ENCODE measurements at places on chromosomes 12 and 14.

DNA sequence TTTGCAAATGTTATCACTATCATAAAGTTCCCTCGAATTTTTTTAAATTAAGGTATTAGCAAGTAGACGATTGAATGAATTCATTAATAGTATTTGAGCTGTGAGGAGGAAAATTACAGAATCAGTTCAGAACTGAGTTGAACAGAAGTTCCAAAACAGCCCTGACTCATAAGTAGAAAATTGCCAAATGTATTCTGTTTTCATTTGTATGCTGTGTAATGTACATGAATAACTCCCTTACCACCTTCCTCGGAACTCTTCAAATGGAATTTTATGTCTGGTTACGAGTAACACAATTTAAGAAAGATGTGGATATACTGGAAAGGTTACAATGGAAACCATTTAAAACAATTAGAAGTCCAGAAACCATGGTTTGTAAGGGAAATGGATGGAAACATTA, 283.3 kb upstream of the FAR2 start:
- no peak for DNase-seq

- no peak for DNase-seq
Observed at GRCh38 chr12:51714666-51715065, 123.6 kb downstream of the SCN8A start.

GRCh38 chr12:131921866-131922769, 7.0 kb upstream of the PUS1 start:
- DNase-seq, result peak; percentile 15

DNA sequence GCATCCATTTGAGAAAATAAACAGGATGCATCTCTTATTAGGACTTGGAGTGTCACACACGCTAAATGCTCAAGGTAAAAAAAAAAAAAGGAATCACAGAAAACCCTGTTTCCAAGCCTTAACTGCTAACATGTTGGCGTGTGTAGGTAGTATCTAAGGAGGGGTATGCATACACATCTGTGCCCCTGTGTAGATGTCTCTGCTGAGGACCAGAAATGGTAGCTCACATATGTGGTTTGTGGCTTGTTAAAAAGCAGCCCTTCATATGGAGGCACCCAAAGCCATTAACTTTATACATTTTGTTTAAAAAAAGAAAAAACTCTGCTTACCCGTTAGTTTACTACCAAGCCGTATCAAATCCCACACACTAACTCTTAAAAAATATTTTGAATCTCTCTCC, 314.1 kb downstream of the SNAPC1 start:
- no peak for DNase-seq

- no peak for DNase-seq
Observed at GRCh38 chr12:68207276-68207675, 18.3 kb downstream of the IL26 start.

- no peak for DNase-seq
Observed at GRCh38 chr12:108821407-108822397, 35.7 kb downstream of the SSH1 start.

DNA sequence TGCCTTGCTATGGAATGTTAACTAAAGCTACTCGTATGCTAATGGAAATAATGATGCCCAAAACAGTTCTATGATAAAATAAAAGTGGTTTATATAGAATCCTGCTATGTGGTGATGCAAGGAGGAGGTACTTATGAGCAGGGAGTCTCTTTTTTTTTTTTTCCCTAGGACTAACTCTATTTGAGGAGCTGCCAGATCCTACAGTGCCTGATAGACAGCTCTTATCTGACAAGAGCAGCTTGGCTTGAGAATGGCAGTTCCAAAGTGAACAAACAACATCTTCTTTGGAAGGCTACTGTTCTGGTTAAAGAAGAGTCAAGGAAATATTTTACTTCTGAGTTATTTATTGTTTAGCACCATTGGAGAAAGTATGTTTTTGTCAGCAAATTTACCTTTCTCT, 10.2 kb upstream of the ACSM4 start:
- no peak for DNase-seq

DNA sequence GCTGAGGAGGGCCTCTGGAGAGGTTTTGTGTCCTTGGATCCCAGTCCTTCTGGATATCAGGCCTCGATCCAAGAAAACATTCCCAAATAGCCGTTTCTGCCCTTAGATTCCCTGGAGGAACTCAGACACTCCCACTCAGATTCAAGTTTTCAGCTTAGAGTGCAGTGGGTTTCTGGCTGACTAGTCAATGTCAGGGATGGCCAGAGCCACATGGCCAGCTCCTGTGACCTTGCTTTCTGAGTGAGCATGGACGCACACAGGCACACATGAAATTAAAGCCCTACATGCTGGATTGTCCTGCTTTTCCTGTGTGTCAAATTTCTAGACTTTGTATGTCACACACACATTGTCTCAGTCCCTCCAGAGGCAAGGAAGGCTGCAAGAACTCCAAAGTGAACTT, 86.2 kb downstream of the TNFAIP2 start:
- DNase-seq, result no peak

GRCh38 chr14:90287791-90288190, 31.4 kb downstream of the PSMC1 start:
- no peak for DNase-seq

GRCh38 chr14:41137741-41138140, 468.9 kb upstream of the LRFN5 start:
- DNase-seq, result no peak

DNA sequence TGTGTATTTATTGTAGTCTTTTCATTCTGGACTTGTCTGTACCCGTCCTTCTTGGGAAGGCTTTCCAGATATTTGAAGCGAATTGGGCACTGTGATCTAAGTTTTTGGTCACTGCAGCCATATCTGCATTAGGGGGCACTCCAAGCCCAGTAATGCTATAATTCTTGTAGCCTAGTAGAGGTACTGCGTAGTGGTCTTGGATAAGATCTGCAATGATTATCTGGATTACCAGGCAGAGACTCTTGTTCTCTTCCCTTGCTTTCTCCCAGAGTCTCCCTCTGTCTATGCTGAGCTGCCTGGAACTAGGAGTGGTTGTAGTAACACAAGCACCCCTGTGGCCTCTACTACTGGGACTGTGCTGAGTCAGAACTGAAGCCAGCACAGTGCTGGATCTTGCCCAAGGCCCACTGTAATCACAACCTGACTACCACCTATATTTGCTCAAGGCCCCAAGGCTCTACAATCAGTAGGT, 30.0 kb downstream of the SLC38A2 start:
- DNase-seq, result no peak

DNA sequence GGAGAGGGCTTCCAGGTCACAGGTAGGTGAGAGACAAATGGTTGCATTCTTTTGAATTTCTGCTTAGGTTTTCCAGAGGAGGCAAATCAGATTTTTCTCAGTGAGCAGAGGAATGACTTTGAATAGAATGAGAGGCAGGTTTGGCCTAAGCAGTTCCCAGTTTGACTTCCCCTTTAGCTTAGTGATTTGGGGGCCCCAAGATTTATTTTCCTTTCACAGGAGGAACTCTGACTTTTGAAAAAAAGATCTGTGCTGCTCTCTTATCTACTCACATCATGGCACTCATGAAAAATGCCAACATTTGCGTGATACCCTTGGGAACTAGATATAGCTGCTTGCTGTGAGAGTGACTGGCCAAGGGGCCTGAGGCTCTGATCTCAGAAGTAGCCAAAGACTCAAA, 58.0 kb upstream of the EVL start:
- no peak for DNase-seq

- no peak for DNase-seq
Observed at GRCh38 chr12:73798523-73798922, 739.1 kb upstream of the ATXN7L3B start.

DNA sequence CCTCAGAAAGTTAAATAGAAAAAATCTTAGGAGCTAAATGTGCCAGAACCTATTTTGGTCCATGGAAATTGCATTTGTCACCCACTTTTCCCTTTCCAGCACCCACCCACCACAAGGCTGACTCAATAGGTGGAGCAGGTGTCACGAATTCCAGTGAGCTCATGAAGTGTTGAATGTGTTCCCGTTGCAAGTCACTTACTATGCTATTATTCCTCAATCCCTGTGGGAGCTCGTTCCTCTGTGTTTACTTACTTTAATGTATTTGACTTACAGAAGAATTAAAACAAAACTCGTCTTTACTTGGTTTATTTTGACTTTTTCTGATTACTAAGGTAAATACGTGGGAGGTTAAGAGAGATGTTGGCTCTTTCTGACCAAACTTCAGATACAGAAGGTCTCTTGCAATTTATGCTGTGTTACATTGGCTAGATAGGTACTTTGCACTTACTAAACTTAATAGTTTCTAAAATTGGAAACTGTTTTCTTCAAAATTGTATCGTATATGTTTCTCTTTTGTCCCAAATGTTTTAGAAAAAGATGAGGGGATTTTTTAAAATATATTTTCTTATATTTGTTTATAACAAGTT, 269.4 kb upstream of the NOVA1 start:
- no peak for DNase-seq

DNA sequence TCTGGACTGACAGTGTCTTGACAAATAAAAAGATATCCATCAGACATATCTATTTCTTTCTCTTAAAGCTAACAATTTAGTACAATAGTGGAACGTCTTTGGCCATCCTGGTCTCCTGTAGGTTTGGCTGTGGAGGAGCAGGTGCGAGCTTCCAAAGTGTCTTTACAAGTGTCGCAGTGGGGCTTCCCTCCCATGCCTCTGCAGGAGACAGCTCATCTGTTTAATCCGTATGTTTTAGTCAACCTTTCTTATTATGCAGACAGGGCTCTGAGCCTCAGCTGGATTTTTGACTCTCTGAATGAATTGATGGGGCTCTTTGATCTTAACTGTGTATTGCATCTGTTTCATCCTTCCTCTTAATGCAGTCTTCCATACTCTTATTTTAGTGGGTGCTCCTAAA, 57.5 kb downstream of the RMST start:
- no peak for DNase-seq

GRCh38 chr14:101075801-101076413, 172.4 kb upstream of the RTL1 start:
- no peak for DNase-seq

DNA sequence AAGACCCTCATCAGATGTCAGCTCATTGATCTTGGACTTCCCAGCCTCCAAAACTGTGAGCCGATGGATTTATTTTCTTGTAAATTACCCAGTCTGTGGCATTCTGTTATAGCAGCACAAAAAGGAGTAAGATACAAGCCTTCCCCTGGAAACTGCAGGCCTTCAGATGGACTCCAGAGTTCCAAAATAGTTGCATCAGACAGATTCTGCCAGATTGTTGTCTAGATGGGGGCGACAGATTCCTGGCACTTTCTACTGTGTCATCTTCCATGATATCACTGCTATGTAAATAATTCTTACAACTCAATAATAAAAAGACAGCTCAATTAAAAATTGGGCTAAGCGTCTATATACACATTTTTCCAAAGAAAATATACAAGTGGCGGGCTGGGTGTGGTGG, 17.2 kb upstream of the MARK3 start:
- no peak for DNase-seq

DNA sequence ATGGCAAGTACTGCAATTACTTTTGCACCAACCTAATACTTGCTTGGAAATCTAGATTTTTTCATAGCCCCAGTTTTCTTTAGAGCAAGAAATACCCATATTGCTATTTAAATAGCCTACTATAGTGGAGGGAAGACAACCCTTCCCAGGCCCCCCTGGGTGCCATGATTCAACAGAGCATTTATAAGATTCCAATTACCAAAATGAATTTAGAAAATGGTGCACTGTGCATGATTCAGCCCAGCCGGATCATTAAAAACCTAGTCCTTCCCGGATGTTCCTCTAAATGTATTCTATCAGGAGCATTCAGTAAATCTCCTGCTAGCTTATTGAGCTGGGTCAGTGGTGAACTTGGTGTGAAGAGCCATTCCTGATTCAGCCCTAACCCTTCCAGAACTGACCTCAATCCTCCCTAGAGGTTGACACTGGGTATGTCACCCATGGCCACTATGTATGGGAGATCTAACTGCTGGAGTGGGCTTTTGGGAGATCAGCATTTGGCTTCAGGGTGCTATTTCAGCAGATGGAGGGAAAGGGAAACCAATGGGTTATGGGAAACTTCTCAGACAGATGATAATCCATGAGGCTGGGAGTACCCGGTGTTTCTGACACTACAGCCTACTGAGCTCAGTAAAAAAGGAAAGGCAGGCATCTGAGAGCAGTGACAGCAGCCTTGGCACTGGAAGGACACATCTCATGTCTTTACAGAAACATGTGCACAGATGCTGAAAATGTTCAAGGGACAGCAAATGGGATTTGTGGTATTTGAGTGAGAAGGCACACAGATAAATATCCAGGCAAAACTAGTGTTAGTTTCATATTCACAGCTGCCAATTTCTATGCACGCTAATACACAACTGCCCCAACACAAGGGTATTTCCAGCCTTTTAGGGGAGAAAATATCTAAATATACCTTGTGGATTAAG, 258.9 kb downstream of the DPF3 start:
- no peak for DNase-seq

DNA sequence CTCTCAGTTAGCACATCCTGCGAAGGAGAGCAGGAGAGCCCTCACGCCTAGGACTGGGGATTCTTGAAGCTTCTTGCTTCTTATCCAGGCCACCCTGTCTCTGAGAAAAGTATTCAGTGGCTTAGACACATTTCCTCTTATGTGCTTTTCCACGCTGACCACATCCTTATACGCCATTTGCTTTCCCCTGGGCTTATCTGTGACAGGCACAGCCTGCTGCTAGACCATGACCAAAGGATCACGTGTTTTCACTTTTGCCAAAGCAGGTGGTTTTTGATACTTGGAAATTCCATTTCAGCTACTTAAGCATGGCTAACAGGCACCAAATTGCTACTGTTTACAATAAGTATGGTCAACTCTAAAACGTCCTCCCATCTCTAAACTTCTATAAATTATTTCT, 587.4 kb downstream of the AACS start:
- DNase-seq, result no peak

DNA sequence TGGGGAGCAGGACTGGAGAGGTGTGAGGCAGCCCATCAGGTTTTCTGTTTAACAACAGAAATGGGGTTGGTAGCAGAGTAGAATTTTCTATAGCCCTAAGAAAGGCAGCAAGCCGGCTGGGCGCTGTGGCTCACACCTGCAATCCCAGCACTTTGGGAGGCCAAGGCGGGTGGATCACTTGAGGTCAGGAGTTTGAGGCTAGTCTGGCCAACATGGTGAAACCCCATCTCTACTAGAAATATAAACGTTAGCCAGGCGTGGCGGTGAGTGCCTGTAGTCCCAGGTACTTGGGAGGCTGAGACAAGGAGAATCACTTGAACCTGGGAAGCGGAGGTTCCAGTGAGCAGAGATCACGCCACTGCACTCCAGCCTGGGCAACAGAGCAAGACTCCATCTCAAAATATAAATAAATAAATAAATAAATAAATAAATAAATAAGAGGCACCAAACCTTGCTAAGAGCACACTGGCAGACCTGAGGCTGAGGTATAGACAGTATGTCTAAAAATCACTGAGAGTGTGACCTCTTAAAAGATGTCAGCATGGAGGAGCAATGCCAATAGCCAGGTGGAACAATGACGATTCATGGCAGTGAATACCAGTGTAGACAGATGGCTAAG, 115.6 kb downstream of the SLC38A4 start:
- DNase-seq, result no peak

GRCh38 chr12:122366685-122367475, 55.6 kb downstream of the CLIP1 start:
- DNase-seq, result no peak

Data from GM12892 (cell line).